HCT116 (cell line): ENCODE measurements at places on chromosomes 4 and X.
A peak's percentile ranks its signal among the peaks of the same experiment; 100 is the strongest.

- no peak for DNase-seq
These were observed 187.8 kb downstream of the CCNG2 start for GRCh38 chr4:77344784-77345183.

- no peak for DNase-seq
These were observed 269.9 kb downstream of the OPHN1 start for GRCh38 chrX:68163441-68163840.

DNA sequence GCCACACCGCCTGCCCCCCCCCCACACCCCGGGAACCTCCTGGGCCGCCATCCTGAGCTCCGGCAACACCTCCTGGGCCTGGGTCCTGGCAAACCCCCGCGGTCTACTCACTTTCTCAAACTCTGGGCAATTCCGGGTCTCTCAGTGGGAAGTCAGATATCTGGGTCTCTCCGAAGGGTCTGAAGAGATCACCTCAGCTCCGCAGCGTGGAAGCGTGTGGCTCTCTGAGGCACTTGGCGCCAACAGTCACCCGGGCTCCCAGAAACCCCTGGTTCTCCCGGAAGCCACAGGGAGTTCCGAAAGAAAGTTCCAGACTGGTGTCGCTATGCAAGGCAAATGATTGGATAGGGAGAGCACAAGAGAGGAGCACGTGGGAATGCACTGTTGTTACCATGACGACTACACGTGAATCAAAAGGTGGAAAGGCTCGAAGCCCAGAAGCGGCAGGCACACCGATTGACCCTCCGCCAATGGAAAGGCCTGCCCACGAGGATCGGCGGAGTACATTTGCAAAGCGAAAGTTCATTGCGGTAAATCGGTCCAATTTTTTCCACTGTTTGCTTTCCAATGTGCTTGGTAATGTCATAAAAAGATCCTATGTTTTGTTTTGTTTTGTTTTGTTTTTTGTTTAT lies at the start of gene PNMA6E:
TSS of gene PNMA6E (minus strand) at position 218 of the 632 bp plus-strand sequence. CDS start 2,501 bp downstream, outside the sequence.
- DNase-seq, result no peak

GRCh38 chrX:140983730-140984129 lies 18.7 kb upstream of the SPANXB1 start:
- no peak for DNase-seq

GRCh38 chr4:168059251-168059650 lies 33.1 kb upstream of the ANXA10 start:
- DNase-seq, result no peak

- no peak for DNase-seq
These were observed 15.2 kb downstream of the FHDC1 start for GRCh38 chr4:152951348-152951747.

- DNase-seq, result no peak
These were observed 7.2 kb downstream of the SYN1 start for GRCh38 chrX:47612418-47612817.

GRCh38 chr4:2825740-2826139 lies 17.9 kb upstream of the ADD1 start:
- no peak for DNase-seq

DNA sequence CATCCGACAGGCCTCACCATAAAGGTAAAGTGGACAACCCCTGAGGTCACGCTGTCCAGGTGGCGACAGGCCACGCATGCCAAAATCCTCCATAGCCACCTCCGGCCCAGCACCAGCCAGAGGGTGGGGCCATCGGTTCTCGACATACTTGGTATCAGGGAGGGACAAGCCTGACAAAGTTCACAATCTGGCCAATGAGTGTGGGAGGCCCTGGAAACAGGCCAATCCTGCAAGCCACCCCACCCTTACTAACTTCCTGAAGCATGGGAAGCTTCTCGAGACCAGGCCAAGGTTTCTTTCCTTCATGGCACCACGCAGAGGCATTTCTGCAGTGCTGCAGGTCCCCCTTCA lies 73.8 kb downstream of the MTMR1 start:
- DNase-seq, result no peak

DNA sequence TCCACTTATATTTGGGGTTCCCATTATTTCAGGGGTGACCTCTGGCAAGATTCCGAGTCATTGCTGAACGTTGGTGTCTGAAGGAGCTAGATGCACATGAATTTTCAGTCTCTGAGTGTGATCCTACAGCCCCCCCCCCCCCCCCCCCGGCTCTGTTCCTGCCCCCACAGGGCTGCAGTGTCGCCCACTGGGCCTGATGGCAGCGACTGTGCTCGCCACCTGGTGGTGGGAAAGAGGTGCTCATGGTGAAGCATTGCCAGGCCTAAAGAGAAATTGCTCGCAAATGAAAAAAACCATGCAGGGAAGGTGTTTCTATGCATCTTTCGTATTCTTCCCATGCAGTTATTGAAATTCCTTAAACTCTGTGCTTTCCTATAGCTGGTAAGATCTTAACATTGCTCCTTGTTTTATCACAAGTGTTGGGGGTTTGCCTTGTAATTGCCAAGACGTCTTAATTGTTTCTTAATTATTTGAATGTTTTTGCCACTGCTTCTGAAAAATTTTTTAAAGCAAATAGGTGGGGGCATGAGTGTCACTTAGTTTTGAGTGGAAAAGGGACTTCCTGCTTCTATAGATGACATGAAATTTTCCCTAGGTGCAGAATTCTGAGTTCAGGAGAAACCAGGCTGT lies 63.2 kb downstream of the CLDN22 start:
- DNase-seq, result peak; percentile 33

DNA sequence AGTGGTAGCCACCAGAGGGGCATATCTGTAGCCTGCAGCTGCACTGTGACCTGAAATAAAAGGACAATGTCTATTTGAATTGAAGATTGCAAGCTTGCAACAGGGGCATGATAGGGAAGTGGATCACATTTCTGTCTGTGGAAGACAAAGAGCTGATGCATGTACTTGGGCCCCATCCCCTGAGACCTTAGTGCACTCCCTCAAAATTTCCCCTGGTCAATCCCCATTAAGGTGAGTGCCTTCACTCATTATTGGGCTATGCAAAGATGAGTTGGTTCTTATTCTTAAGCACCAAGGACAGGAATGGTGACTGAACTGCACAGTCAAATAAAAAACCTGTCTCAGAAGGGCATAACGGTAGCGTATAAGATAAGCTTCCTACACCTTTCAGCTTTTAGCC lies 273.1 kb upstream of the ARSJ start:
- no peak for DNase-seq

GRCh38 chr4:173546776-173547175 lies 16.7 kb upstream of the HAND2 start:
- no peak for DNase-seq

DNA sequence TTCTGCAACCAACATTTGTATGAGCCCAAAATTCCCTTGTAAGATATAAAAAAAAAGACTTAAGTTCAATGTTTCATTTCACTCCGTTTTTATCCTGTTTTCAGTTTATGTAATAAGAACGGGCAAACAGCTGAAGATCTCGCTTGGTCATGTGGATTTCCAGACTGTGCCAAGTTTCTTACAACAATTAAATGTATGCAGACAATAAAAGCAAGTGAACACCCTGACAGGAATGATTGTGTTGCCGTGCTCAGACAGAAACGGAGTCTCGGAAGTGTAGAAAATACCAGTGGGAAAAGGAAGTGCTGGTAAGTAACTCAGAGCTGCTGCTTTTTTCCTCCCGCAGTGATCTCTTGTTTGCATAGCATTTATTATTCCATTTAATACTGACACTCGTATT lies 2.8 kb downstream of the ANKRD37 start:
- no peak for DNase-seq

- no peak for DNase-seq
These were observed 63.1 kb downstream of the NSUN7 start for GRCh38 chr4:40812856-40813255.

- DNase-seq, result no peak
These were observed 347.1 kb downstream of the FBXW7 start for GRCh38 chr4:152188801-152189200.

GRCh38 chr4:141501931-141502330 lies 134.5 kb upstream of the IL15 start:
- DNase-seq, result no peak

- DNase-seq, result no peak
These were observed 36.9 kb downstream of the STOX2 start for GRCh38 chr4:183941964-183942363.

DNA sequence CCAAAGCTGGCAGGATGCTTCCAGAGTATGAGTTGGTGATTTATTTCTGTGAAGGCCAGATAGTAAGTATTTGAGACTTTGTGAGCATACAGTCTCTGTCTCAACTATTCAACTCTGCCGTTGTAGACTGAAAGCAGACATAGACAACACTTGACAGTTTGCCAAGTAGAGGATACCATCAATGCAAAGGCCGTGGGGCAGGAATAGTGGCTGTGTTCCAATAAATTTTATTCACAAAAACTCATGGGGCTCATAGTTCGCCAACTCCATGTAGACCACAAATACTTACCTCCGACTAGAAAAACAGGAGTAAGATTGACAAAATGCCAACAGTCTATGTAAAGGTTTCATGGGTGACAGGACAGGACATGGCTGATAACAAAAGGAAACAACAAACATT lies 3.7 kb upstream of the PIR start:
- no peak for DNase-seq

- DNase-seq, result no peak
These were observed 157.3 kb upstream of the RAPGEF2 start for GRCh38 chr4:158945529-158946108.

GRCh38 chr4:85642356-85643100 lies 167.6 kb downstream of the ARHGAP24 start:
- no peak for DNase-seq

DNA sequence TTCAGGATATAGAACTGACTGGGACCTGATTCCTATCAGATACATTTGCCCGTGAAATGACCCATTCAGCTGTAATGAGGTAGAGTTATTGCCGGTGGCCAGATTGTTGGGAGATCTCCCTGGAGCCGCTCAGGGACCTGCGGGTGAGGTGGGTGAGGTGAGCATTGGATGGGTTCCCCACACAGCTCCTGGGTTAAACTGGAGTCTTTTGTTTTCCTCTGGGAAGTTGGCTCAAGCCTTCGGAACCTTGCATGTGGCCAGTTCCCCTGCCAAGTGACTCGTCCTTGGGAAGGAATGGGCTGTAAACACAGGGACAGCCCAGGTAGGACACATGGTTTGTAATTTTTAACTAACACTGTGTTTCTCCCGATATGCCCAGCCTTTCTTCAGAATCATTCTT lies 31.6 kb upstream of the KIT start:
- DNase-seq, result no peak

DNA sequence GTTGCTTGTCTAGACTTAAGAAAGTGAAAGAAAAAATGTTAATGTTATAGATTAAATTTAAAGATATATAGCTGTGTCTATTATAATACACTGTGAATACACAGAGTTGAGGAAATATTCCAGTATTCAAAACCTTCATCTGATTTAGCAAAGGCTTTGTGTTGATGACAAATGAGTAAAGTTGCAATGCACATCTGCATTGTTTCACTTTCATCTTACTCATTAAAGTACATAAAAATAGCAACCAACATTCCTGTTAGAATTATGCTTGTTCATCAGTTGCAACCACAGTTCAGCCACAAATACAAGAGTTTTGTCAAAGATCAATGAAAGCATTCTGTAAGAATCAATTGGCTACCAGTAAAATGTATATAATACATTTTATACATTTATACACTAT lies 346.4 kb upstream of the SLC7A11 start:
- DNase-seq, result no peak

DNA sequence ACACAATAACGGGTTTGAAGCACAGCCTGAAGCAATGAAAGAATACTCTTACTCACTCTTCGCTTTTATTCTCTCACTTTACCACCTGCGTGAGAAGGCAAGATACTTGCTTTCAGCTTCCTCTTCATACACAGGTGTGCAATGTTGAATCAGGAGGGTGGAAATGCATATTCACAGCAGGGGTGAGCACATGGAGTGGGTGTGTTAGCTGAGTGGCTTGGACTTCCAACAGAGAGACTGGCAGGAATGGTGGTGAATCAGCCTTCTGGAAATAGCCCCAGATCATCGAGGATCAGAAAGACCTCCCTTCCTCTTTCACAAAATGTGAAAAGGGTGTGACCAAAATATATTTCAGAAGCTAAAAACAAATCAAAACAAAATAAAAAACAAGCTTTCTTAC lies 521.2 kb downstream of the STIM2 start:
- DNase-seq, result peak; percentile 23

DNA sequence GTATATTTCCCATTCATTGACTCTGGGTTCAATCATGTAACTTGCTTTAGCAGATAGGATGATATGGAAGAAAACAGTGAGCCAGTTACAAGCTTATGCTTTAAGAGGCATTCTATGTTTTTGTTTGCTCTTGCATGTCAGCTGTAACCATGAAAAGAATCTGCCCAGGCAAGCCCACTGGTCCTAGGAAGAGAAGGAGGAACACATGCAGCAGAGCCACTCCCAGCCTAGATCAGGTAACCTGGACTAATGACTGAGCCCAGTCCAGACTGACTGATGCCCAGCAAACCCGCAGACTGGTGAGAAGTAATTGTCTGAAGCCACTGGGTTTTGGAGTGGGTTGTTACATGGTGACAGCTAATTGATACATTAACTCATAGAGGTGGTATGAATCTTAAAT lies 167.9 kb downstream of the COL4A6 start:
- DNase-seq, result no peak

DNA sequence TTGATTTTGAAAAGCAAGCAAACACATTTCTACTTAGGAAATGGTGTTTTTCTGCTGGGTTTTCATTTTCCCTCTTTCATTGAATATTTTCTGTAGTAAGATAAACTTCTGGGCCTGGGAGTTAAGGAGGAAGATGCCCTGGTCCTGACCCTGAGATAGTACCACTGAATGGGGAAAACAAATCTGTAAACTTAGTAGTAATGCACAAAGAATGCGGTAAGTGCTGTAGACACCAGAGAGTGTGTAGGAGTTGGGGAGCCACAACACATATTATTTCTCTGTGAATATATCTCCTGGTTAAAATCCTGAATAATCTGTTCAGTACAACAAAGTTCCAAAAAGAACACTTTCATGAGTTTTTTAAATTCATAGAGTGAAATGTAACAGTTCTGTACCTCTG lies 178.3 kb downstream of the MAPK10 start:
- no peak for DNase-seq

DNA sequence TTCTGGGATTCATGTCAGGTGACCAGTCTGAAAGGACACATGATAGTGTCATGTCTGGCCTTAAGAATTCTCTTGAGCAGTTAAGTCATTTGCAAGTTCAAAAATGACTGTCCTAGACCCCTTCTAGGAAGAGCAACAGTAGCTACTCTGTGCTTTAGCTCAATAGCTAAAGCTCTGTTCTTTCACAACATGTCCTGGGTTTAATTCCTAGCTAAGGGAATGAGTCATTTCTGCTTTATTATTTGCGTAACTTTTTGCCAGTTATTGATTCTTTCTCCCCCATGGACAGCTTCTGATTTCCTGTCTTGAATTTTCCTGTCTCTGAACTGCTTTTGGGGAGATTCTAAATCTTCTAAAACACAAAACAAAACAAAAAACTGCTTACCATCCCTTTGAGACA lies 1055.8 kb upstream of the DIAPH2 start:
- no peak for DNase-seq

GRCh38 chr4:152591396-152591795 lies 55.5 kb upstream of the FBXW7 start:
- DNase-seq, result no peak
